Esophagus muscularis mucosa (tissue), 4 donors: ENCODE measurements at places on chromosomes 3 and 15. TPM values are rescaled to one million over a fixed set of nuclear protein-coding genes. Genes with fewer than 3 reads are reported as not detected.

NMNAT3 gene
- total RNA-seq = 12.0 TPM

SAMMSON gene
- 4.2 TPM for total RNA-seq

ITIH1 gene
- not detected for total RNA-seq

FBXW12 gene
- total RNA-seq = 0.65 TPM

ARGFX gene
- not detected for total RNA-seq

GPR160 gene
- total RNA-seq = 2.0 TPM

MASP1 gene
- 3.5 TPM for total RNA-seq

STT3B gene
- total RNA-seq = 70.2 TPM

COL7A1 gene
- 2.2 TPM for total RNA-seq

GPR156 gene
- 0.42 TPM for total RNA-seq

GOLGA8G gene
- total RNA-seq = 0.23 TPM

SI gene
- total RNA-seq = not detected

ZNF770 gene
- total RNA-seq = 18.5 TPM

SMCO1 gene
- not detected for total RNA-seq

DNA sequence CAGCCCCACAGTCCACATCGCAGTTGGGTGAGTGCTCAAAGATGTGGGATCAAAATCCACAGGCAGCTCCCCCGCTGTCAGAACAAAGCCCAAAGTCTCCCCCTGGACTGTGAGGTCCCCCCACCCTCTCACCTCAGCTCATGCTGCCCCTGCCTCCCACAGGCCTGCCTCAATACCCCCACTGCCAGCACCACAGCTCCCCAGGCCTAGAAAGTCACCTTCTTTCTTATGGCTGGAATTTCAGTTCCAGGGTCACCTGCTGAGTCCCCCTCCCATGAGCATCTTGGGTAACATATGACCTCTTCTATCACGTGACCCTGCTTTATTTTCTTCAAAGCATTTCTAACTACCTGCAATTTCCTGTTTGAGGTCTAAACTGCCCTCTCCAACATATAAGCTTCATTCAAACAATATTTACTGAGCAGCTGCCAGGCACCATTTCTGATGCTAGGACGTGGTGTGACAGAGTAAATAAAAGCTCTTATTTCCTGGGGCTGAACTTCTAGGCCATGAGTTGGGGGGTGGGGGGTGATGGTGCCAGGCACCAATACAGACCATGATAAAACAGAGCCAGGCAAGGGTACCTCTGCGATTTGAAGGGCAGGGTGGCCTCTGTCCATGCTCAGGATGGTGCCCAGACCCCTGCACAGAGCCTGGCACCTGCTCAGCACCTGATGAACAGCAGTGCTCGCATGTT lies 2.4 kb upstream of the TMEM89 start:
- DNase-seq = no peak

DNA sequence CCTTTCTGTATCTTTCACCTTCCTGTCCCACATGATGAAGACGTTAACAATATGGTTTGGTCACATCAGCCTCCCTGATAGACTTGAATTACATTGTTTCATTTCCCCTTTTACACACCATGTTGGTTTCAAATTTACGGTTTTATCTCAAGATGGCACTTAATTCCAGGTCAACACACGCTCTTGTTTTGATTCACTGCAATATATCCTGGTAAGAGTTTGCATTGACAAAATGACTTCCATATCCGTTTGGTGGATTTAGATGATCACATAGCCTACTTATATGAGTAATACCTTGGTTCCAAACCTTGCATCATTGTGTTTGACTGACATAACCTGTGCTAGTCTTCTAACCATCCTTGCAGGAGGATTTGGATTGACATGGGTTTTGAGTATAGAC lies 499.4 kb downstream of the ROBO1 start:
- DNase-seq = no peak

DNA sequence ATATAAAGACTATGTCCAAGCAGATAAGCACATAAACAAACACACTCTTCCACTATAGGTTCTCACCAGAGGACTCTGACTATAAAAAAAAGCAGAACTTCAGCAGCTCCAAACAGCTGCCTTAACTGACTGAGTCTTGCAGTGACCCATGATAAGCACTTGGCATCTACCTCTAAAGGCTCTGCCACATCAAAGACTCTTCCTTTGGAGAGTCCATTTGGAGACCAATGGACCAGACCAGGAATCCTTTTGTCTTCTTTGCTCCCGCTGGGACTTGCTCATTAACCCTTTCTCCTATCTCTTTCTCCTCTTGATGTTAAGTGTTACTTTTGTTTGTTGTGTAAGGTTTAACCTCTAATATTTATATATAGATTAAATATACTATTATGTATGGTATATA lies 424.1 kb downstream of the RSL24D1 start:
- DNase-seq = no peak

GRCh38 chr15:41276831-41277230 lies 45.8 kb downstream of the CHP1 start:
- no peak for DNase-seq

- DNase-seq = no peak
These were observed 23.6 kb downstream of the TLNRD1 start for GRCh38 chr15:81024265-81024872.

GRCh38 chr15:70726753-70727152 lies 36.6 kb downstream of the UACA start:
- no peak for DNase-seq

DNA sequence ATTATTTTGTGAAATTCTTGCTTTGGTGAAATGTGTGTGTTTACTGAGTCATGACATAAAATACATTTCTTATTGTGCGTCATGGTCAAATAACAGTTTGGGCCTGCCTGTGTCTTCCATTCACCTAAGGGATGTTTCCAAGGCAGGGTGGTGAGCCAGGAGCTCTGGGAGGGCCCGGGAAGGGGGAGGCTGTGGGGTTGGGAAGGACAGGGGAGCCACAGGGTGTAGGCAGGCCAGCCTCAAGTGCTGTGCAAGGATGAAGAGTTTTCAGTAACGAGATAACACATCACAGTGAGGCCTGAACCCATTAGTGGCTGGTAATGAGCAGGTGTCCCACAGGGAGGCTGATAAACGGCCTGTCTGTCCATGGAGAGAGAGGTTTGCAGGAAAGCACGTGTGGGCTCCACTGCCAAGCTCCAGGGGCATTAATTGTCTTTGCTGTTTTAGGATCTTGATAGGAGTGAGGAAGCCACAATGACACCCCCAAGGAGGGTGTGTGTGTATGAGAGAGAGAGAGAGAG lies 35.6 kb upstream of the SEC13 start:
- no peak for DNase-seq

GRCh38 chr3:74883690-74884089 lies 269.2 kb upstream of the CNTN3 start:
- DNase-seq = no peak

DNA sequence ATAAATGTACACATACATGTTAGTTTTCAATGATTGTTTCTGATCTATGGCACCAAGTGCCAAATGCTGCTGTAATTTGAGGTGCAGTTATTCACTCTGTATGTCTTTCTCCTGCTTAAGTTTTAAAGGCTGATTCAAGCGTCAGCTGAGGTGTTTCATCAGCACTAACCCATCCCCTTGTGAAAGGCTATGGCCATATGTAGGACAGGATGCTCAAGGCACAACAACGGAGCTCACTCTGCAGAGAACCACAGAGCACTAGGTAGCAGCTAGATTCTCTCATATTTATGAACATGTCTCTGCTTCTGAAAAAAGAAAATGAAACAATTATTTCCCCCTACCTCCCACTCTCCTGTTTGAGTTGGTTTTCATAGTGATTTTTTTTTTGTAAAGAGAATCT lies 340.0 kb upstream of the TMCO5A start:
- DNase-seq = no peak

DNA sequence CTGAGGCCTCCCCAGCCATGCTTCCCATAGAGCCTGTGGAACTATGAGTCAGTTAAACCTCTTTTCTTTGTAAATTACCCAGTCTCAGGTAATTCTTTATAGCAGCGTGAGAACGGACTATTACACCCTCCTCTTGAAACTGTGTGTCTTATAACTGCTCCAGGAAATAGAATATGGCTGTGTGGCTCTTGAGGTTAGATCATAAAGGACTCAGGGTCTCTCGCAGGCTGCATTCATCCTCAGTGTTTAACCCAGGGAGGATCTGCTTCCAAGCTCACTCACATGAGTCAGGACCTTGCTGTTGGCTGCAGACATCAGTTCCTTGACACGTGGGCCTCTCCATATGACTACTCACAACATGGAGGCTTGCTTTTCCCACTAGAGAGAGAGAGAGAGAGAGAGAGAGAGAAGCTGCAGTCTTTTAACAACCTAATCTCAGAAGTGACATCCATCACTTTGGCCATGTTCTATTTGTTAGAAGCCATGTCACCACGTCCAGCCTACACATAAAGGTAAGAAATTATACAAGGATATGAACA lies 114.3 kb upstream of the UBE2E1 start:
- no peak for DNase-seq

GRCh38 chr3:119967353-119968006 lies 126.8 kb downstream of the GSK3B start:
- no peak for DNase-seq

GRCh38 chr15:49320351-49320750 lies 102.7 kb upstream of the FGF7 start:
- DNase-seq = no peak

GRCh38 chr3:66113542-66113941 lies 74.8 kb upstream of the MAGI1 start:
- no peak for DNase-seq

DNA sequence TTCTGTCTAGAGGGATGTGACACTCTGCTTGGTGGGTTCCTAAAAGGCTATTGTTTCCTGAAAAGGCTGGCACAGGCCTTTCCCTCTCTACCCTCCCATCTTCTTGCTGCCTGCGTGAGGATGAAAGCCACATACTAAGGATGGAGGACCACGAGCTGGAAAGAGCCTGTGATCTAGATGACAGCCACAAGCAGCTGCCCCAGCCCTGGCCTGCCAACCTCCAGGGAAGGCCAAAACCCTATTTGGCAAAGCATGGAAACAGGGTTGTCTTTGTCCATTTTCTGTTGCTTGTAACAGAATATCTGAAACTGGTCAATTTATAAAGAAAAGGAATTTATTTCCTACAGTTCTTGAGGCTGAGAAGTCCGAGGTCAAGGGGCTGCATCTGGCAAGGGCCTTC lies 144.5 kb downstream of the FBLN2 start:
- DNase-seq = no peak

- DNase-seq = peak; percentile 79
These were observed 105.1 kb upstream of the BCL6 start for GRCh38 chr3:187850258-187850921.

- no peak for DNase-seq
These were observed 11.6 kb upstream of the PLSCR4 start for GRCh38 chr3:146262371-146263110.

GRCh38 chr3:177665122-177665808 lies 468.0 kb upstream of the TBL1XR1 start:
- no peak for DNase-seq

DNA sequence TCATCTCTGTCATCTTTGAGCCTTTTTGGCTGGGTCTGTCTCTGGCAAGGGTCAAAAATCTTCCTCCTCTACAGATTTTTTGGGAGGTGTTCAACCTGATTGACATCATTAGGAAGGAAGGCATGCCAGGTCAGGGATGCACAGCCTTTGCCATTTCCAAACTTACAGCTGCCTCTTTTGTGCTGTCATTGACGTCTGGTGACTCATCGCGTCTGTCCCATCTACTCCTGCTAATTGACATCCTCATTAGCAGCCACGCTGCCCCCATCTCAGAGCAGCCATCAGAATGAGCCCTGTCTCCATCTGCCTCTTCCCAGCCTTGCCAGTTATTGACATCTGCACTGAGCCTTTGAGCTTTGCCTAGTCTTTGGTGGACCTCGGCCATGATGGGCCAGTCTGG lies 53.0 kb downstream of the PDIA5 start:
- no peak for DNase-seq

GRCh38 chr15:65082303-65082953 lies 5.9 kb downstream of the KBTBD13 start:
- no peak for DNase-seq

DNA sequence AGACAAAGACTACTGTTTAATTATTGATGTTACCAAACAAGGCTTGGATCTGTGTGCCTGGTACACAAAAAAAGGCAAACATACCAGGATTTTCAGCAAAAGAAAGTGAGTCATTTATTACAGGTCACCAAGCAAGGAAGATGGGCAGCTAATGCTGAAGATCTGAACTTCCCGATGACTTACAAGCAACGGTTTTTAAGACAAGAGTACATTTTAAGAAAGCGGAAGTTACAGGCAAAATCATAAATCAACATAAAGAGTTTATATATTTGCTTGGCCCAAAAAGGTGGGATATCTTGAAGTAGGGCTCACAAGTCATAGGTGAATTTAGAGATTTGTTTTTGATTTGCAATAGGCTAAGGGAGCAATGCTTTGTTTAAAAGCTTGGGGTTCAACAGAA lies 125.4 kb upstream of the SPATA16 start:
- DNase-seq = no peak

GRCh38 chr3:16494094-16494493 lies 19.4 kb downstream of the RFTN1 start:
- no peak for DNase-seq

- no peak for DNase-seq
These were observed 385.8 kb upstream of the CNTN6 start for GRCh38 chr3:707041-707440.

DNA sequence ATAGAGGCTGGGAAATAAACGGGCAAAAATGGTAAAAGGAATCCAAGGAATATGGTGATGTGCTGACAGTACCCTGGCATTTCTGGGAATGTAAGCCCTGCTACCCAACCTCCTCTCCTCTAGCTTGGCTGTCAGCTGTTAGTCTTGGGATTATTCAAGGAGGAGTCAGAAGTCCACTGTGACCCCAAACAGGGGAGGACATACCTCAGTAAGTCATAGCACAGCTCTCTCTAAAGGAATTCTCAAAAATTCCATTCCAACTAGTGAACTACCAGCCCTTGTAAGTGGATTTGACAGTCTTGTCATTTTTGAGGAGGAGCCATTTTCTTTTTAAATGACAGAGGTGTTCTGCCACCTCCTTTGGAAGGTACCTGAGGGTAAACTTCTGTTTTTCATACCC lies 207.5 kb downstream of the PDCD6IP start:
- DNase-seq = no peak

DNA sequence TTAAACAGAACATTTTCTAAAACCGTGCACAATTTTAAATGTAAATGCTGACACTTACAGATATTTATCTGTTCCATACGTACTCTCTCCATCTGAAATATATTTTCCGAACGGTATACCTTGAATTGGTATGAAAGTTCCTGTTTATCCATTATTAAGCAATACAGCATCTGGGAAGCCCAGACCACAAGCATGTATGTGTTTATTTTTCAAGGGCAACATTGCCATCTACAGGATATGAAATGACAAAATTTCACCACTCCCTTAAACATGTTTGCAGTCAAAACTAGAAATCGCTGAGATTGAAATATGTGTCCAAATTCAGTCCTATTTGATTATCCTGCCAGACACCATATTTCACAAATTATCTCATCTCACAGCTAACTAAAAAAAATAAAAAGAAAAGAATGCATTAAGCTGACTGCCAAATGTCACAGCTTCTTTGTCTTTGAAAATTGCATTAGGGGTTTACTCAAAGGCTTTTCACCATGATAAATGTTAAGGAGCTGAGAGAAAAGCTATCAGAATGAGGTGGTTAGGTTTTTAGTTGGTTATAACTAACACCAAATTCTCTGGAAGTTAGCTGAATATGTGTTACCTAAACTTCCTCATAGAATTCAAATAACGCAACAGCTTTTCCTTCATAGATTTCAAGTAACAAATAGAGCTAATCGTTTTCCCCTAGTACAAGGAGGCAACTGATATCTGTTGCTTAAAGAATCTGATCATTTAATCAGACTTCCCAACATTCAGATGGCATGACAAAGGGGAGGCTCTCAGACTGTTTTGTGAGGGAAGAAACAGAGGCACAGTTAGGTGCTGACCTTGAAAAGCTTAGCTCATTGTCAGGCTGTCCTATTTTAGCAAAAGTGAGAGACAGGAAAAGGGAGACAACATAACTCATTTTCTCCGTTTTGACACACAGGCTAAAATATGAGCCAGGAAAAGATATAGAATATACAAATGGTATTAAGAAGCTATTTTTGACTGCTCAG lies 533.1 kb downstream of the TBL1XR1 start:
- DNase-seq = no peak
